Body of pancreas (tissue), 4 donors: ENCODE measurements at places on chromosomes 11 and 22.
A peak's percentile ranks its signal among the peaks of the same experiment; 100 is the strongest.

- peak; percentile 8 for DNase-seq
These were observed 65.6 kb upstream of the SESN3 start for GRCh38 chr11:95296621-95297025.

DNA sequence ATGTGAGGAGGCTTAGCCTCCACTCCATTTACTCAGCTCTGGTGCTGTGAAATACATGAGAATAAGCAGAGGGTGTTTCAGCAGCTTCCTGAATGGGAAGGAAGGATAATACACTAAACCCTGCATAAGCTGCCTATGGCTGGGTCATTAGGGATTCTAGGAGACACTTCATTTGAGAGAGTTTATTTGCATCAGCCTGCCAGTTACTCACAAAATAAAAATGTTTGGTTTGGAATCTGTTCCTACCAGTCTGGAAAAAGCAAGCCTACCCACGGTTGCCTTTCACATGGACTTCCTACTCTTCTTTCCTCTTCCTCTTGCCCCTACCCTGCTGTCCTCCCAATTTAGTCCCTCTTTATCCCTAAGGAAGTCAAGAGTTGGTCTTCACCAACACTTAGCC is 20.5 kb downstream of the SLC1A2 start:
- DNase-seq, result no peak

GRCh38 chr11:32219320-32219719 is 128.4 kb downstream of the RCN1 start:
- no peak for DNase-seq

- DNase-seq, result peak; percentile 47
These were observed 76.2 kb upstream of the VPREB1 start for GRCh38 chr22:22168190-22168940.

DNA sequence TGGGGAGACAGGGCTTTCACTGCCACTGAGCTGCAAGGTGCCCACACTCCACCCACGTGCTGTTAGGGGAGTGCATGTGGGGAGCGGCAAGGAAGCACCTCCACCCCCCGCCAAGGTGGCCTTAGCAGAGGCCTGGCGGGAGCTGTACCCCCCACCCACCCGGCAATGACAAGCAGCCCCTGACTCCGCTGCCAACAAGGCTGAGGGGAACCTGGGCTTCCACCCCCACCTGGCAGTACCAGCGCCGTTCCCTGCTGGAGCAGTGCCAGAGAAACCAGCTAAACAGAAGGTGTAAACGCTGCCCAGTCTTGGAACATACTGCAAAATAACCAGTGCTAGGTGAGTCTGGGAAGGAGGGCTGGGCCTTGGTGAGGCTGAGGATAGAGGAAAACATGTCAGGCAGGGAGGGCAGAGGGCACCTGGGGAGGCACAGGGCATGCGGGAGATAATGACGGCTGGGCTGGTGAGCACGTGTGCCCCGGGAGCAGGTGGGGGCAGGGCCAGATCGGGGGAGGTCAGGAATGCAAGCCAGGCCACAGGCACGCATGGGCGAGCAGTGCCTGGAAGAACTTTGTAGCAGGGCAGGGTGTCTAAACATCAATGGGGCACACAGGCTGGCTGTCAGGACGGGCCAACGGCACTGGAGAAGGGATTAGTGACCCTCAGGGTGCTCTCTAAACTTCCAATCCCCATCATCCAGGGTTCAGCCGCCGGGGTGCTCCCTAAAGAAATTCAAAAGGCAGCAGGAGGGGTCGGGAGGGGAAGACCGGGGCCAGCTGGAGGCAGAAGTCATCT is 6.6 kb downstream of the CERK start:
- DNase-seq, result peak; percentile 80

DNA sequence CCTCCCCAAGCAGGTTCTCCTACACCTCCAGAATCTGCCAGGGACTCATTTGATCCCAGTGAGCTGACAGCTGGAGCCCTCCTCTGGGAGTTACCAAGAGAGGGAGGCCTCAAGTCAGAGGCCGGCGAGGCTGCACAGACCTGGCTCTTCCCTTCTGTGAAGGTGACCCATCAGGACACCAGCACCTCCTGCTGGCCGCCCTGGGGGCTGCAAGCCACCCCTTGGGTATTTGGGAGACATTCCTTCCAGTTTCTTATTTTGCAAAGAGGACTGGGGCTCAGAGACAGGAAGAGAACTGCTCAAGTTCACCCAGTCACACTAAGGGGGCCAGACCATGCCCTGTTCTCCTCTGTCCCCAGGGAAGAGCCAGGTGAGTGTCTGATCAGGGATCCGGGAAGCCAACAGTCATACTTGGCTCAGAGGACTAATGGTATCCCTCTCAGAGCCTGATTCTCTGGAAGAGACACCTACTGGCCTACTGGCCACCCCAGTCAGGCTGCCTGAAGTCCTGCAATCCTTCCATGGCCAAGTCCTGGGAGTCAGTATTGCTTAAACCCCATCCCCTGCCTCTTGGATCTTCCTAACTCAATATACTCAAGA is 40.5 kb upstream of the RIC3 start:
- DNase-seq, result peak; percentile 55

DNA sequence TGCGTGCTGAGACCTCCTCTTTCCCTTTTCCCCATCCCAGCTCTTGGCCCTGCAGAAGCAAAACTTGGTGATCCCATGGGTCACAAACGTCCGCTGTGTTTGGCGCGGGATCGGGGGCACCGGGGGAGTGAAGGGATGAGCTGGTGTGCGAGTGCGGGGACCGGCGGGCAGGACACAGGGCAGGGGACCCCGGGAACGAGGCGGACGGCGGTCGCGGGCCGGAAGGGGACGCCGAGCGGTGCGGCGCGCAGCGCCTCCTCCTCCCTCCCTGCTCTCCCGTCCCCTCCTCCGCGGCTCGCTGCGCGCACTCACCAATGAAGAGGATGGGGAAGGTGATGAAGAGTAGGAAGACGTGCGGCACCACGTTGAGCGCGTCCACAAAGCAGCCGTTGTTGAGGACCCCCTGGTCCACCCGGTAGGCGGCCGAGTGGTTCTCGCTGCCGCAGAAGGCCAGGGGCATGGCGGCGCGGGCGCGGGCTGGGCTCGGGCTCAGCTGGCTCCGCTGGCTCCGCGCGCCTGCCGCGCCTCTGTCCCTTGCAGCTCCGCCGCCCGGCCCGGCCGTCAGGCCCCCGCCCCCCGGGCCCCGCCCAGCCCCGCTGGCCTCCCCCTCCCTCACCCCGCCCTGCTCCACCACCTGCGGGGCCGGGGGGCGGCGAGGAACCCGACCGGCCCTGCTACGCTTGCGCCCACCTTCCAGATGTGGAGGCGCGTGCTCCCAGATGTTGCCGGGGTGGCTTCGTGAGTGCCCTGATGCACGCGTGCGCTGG is at the start of gene ABCC8:
ABCC8 (minus strand) TSS at position 529 of the 767 bp plus-strand sequence; CDS start at position 460, 69 bp downstream.
- DNase-seq, result no peak

GRCh38 chr11:5665051-5665570 is 19.8 kb downstream of the TRIM5 start:
- DNase-seq, result no peak

GRCh38 chr11:87020336-87020735 is 17.4 kb upstream of the TMEM135 start:
- no peak for DNase-seq

- no peak for DNase-seq
These were observed 426.8 kb downstream of the TBC1D22A start for GRCh38 chr22:47189056-47189916.

DNA sequence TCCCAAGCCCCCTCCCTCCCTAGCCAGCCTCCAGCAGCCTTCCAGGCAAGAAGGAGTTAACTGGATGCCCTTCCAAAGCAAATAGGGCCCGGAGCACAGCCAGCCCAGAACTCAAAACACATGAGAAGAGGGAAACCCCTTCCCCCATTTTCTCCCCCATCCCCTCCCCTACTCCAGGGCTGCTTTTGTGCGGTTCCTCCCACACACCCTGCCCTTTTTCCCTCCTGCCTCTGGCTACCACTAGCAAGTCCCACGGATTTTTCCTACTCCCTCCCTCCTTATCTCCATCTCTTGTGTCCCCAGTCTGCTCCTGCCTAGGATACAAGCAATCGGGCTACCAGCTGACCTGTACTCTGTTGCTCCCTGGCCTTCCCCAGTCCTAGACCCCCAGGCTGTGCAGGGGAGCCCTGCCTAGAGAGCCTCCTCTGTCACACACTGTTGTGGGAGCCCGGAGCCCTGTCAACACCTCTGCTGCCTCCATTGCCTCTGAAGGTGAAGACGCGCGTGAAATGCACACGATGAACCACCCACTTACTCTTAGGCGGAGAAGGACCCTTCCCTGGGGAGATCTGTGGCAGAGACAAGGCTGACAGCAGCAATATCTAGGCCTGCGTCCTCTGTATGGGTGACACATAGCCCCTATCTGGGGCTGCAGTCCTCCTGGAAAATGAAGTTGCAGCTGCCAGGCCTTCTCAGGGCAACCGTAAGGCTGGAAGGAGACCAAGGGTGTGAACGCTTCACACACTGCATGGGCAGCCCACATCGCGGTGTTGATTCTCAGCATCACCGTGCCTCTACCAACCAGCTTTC is 282.8 kb downstream of the MN1 start:
- DNase-seq, result no peak

DNA sequence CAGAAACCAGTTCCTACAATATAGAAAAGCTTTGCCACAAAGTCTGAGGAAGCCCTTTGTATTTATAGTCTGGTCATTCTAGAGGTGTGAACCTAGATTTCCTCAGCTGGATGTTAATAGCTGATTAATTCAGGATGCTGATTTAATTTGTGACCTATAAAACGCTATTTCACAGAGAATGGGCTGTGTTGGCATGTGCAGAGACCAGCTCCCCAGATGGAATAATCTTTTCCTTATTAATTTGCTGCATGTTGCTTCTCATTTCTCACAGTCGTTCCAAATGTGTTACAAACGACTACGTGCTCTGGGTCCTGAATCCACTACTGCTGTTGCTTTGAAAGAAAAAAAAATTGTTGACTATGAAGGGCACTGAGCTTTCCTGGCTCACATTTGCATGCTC is 49.3 kb downstream of the BDNF start:
- no peak for DNase-seq

DNA sequence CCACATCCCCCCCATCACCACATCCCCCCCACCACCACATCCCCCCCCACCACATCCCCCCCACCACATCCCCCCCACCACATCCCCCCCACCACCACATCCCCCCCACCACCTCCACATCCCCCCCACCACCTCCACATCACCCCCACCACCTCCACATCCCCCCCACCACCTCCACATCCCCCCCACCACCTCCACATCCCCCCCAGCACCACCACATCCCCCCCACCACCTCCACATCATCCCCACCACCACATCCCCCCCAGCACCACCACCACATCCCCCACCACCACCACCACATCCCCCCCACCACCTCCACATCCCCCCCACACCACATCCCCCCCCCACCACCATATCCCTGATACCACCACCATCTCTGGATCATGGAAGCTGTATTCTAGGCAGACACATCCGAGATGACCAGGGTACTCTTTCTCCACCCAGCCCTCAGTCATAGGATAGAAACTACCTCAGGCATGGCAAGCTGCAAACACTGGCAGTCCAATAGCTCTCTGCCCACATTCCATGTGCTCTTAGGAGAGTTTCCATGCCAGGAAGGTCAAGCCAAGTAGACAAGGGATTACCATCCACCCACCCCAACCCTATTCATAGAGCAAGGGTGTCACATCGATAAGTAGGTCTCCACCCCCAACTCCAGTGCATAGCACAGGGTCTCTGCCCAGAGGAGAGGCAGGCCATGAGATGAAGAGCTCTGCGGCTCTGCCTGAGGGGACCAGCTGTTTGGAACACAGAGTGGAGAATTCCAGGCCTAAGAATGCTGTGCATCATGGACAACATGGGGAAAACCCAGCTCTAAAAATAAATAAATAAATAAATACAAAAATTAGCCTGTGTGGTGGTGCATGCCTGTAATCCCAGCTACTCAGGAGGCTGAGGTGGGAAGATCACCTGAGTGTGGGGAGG is 33.0 kb upstream of the TEAD1 start:
- no peak for DNase-seq

DNA sequence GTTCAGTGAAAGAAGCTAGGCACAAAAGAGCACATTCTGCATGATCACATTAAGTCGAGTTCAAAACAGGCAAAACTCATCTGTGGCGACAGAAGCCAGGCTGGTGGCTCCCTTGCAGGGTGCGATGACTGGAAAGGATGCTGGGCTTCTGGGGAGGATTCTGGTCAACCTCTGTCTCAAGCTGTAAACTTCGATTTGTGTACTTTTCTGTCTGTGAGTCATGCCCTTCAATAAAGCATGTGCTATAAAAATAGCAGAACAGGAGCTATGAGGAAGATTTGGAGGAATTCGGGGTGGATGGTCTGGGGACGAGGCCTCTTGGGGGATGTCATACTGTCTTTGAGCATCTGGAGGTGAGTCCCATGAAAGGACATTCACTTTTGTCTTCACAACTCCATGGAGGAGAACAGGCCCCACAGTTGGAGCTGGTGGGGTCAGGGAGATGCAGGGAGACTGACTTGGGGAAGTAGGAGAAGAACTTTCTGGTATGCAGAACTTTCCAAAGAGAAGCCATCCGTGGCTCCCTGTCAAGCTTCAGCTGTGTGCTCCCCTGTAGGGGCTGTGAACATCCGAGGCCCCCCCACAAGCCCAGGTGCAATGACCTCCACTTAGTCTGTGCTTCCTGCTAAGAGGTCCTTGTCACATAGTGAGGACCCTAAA is 77.8 kb upstream of the LINC01488 start:
- no peak for DNase-seq

- DNase-seq, result no peak
These were observed 7.6 kb upstream of the POU2AF1 start for GRCh38 chr11:111386611-111387150.

GRCh38 chr22:42994917-42995562 is 19.9 kb downstream of the PACSIN2 start:
- peak; percentile 94 for DNase-seq

GRCh38 chr11:4459500-4459899 is 10.4 kb downstream of the OR52K2 start:
- DNase-seq, result no peak

DNA sequence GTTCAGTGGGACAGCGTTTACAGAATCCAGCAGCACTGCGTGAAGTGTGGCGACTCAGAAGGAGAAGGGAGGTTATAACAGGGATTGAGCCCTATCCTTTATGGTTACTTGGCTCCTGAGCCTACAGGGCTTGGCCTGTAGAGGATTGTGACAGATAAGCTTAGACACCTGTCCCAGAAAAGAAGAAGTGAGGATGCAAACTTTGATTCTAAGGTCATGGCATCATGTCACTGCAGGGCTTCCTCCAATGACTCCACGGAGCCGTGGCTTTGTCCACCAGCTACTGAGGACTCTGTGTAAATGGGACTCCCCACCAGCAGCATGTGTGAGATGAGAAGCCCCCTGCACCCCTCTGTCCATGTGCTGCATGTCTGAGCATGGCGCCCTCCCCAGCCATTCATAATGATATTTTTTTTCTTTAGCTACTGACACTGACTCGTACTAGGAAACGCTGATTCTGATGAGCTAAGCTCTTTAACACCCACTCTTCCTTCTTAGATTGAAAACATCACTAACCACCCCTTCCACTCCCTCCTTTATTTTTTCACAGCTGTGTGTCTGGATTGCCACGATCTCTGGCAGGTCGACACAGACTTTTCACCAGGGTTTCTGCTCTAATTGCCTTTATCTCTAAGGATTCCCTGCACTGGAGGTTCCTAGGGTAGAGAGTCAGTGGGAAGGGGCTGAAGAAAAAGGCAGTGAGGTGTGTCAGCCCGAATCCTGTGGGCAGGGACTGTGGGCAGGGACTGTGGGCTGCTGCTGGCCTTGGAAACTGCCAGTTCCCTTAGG is 65.5 kb upstream of the TTC12 start:
- no peak for DNase-seq

GRCh38 chr11:26571861-26572654 is at the start of gene MUC15:
MUC15 (minus strand) TSS chr11:26572263; CDS start chr11:26567094, 5,169 bp downstream.
- peak; percentile 47 for DNase-seq
